Ureter (tissue), 1 donor: ENCODE measurements at places on chromosomes 1 and 21. TPM values are rescaled to one million over a fixed set of nuclear protein-coding genes. Genes with fewer than 3 reads are reported as not detected.

DNA sequence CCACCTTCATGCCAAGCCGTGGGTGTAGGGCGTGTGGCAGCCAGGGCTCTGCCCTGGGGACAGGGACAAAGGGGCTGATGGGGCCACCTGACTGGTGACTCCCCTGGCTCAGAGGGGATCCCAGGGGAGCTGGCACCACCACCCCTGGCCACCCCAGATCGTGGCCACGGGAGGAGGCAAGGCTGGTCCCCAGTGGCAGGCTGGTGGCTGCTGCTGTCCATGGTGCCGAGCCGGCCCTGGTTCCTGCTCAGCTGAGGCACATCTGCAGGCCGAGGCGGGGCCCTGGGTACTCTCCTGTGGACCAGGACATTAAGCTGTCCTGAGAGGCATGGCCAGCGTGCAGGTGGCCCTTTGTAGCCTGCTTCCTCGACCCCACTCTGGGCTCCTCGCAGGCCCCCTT lies 6.5 kb downstream of the PLCH2 start:
- DNase-seq = no peak

DNA sequence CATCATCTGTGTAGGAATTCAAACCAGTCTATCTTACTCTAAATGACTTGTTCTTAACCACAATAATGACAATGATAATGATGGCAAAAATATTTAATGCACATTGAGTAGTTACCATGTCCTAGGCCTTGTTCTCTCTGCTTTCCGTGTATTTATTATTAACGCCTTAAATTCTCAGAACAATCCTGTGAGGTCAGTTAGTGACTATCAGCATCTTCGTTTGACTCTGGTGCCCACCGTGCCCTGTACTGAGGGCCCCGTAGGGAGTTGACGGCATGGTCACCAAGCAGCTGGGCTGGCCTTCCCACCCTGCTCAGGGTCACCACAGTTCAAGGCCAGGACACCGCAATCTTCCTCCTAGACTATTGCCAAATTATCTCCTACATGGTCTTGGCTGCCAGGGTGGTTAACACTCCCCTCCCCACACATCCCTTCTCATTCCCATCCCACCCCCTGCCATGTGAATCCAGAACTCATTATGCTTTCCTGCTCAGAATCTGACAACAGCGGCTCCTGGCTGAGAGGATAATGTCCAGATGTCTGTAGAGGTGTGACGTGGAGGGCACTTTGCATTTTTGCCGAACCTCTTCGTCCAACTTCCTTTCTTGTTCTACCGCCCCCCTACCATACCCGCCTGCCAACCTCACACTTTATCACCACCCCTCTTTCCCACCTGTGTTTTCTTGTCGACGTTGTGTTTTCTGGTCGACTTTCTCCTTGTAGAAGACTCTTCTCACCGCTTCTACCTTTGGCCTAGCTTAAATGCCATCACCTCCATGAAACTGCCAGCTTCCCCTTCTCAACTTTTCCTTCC lies 33.4 kb downstream of the IGFN1 start:
- no peak for DNase-seq

DNA sequence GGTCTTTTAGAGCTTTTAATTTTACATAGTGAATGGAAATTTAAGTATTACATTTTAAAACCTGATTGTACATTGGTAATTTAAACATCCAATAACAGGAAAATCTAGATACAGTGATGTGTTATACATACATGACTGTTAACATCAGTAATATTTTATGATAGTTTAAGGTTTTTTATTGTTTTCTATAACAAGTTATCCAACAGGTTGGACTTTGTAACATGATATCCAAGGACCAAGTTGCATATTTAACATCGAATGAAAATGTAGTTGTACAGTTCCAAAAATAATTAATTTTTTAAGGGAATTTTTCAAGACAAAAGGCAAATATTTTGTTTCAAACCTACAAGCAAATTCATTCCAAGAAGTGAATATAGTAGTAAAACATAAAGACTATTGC lies 14.3 kb downstream of the GLRX2 start:
- DNase-seq = no peak

The CD53 gene
- total RNA-seq = 20.9 TPM

The KRTCAP2 gene
- total RNA-seq = 293 TPM
